Esophagus mucosa (tissue), 1 donor: ENCODE measurements at places on chromosomes 1 and 21. TPM values are rescaled to one million over a fixed set of nuclear protein-coding genes. Genes with fewer than 3 reads are reported as not detected.

Gene NBPF4
- total RNA-seq: 0.08 TPM

- peak; percentile 0 for ATAC-seq
Measured at GRCh38 chr1:45686015-45686287, 382 bp downstream of the GPBP1L1 start.

Gene ELAVL4
- not detected for total RNA-seq

GRCh38 chr1:20373764-20374163 is 83.1 kb downstream of the VWA5B1 start:
- no peak for ATAC-seq

GRCh38 chr1:45945426-45945825 is 142.0 kb downstream of the MAST2 start:
- ATAC-seq: peak; percentile 84

Gene ALG6
- total RNA-seq: 12.3 TPM

- ATAC-seq: no peak
Measured at GRCh38 chr1:156033011-156033410, 12.3 kb upstream of the SSR2 start.

Gene POTED
- total RNA-seq: not detected

Gene RHBDL2
- total RNA-seq: 16.1 TPM

Gene PPM1J
- total RNA-seq: 2.1 TPM

Gene CALML6
- 0.20 TPM for total RNA-seq

Gene ARHGAP30
- 6.0 TPM for total RNA-seq

Gene PRRX1
- 2.9 TPM for total RNA-seq

DNA sequence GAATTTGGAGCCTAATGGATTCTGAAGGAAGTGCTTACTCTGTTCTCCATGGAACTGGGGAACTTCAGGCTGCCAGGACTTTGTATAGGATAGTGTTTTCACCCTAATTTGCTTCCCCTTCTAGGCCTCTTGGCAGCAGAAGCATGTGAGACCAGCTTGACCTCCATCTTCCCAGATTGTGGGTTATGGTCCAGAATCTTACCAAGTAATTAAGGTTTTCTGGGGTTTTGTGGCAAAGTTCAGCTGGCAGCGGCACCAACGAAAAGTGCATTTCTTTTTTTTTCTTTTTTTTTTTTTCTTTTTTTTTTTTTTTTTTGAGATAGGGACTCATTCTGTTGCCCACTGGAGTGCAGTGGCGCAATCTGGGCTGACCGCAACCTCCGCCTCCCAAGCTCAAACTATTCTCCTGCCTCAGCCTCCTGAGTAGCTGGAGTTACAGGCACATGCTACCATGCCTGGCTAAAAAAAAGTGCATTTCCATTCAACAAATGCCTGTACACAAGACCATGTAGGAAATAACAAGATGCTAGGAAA is 3.4 kb upstream of the BMP8A start:
- ATAC-seq: no peak

Gene MASP2
- not detected for total RNA-seq

Gene TGFBR3
- total RNA-seq: 10.4 TPM

Gene LMX1A
- 0.04 TPM for total RNA-seq

DNA sequence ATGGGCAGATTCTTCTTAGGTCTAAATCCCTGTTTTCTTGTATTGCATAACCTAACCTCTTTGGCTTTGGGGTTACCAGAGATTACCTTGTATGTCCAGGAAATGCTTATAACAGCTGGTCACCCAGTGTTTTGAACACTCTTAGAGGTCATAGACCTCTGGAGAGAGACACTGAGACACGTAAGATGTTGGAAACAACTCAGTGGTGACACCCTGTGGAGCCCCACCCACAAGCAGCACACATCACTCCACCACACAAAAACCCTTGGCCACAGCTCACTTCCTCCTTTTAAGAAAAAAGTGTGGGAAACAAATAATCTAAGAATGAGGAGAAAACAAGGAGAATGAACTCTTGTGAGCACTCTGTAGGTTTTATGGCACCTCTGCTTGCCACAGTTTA is 26.3 kb upstream of the CYP4B1 start:
- peak; percentile 78 for ATAC-seq

- ATAC-seq: no peak
Measured at GRCh38 chr1:178023181-178023618, 53.3 kb upstream of the SEC16B start.

GRCh38 chr1:221687836-221688487 is 53.9 kb downstream of the DUSP10 start:
- no peak for ATAC-seq

DNA sequence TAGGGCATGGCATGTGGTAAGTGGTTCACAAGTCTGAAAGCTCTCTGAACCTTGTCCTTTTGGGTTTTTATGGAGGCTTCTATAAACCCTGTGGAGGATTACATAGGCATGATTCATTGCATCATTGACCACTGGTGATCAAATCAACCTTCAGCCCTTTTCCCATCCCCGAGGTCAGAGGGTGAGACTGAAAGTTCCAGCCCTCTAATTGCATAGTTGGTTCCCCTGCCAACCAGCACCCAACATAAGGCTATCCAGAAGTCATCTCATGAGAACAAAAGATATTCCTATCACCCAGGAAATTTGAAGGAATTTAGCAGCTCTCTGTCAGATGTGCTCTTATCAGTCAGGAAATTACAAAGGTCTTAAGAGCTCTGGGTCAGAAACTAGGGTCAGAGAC is 89.5 kb upstream of the ARTN start:
- ATAC-seq: no peak

DNA sequence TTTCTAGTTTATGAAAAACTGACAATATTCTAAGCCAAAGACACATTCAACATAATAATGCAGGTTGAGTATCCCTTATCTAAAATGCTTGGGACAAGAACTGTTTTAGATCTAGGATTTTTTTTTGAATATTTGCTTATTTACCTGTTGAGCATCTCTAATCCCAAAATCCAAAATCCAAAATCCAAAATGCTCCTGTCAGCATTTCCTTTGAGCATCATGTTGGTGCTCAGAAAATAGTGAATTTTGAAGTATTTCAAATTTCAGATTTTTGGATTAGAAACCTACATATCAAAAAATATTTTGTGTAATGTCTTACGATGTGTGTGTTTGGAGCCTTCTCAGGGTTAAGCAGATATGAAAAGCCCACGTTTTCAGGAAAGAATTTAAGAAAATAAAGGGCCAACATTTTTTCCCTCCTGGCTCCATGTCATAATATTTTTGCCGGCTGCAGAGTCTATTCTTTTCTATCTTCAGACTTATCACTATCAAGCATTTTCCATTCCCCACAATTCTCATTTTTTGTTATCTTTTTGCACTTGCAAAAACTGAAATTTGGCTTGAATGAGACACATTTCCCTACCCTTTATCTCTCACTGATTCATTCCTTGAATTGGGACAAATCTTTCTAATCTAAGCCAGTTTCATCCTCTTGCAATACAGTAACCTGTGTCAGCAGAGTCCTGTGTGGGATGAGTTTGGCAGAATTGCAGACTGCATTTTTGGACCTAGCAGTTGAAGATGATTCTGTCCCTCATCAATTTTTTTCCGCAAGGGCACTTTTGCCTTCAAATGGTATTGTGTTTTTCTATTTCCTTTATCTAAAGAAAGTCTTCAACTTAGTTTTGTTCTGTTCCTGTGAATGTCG is 233.9 kb downstream of the DISC1 start:
- ATAC-seq: no peak

Gene FTCD
- 0.36 TPM for total RNA-seq

DNA sequence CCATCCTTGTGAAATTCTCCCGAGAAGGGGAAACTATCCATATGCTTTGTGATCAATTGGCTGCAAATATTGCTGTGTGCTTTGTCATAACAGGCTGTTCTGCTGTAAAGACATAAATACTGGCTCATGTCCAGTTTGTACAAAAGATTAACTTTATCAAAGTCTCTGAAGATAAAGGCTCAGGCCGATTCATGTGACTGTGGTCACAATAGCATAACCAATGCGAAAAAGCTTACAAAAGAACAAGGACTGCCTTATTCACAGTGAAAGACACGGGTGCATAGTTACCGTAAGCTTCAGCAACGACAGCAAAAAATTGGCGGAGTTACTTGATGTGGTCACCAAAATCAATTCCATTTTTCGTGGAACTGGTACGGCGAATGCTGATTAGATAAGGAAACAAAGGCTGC is 173.6 kb upstream of the CHRM3 start:
- ATAC-seq: no peak

DNA sequence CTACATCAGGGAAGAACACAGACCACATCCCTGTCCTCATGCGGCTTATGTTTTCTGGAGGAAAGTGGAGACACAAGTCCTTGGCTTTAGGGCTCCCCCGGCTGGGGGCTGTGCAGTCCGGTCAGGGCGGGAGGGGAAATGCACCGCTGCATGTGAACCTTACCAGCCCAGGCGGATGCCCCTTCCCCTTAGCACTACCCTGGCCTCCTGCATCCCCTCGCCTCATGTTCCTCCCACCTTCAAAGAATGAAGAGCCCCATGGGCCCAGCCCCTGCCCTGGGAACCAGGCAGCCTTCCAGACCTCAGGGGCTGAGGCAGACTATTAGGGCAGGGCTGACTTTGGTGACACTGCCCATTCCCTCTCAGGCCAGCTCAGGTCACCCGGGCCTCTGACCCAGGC is 45.5 kb downstream of the TNNT2 start:
- ATAC-seq: no peak

- ATAC-seq: no peak
Measured at GRCh38 chr1:162361349-162361748, 15.3 kb downstream of the SPATA46 start.

- ATAC-seq: peak; percentile 52
Measured at GRCh38 chr1:64572222-64572900, 102.4 kb downstream of the CACHD1 start.

DNA sequence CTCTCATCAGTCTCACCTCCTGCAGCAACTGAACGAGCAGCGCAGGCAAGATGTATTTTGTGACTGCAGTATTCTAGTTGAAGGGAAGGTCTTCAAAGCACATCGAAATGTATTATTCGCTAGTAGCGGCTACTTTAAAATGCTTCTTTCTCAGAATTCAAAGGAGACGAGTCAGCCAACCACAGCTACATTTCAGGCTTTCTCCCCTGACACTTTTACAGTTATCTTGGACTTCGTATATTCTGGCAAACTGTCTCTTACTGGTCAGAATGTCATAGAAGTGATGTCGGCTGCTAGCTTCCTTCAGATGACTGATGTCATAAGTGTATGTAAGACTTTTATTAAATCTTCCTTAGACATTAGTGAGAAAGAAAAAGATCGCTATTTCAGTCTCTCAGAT is 53.7 kb downstream of the ZBTB8A start:
- no peak for ATAC-seq

DNA sequence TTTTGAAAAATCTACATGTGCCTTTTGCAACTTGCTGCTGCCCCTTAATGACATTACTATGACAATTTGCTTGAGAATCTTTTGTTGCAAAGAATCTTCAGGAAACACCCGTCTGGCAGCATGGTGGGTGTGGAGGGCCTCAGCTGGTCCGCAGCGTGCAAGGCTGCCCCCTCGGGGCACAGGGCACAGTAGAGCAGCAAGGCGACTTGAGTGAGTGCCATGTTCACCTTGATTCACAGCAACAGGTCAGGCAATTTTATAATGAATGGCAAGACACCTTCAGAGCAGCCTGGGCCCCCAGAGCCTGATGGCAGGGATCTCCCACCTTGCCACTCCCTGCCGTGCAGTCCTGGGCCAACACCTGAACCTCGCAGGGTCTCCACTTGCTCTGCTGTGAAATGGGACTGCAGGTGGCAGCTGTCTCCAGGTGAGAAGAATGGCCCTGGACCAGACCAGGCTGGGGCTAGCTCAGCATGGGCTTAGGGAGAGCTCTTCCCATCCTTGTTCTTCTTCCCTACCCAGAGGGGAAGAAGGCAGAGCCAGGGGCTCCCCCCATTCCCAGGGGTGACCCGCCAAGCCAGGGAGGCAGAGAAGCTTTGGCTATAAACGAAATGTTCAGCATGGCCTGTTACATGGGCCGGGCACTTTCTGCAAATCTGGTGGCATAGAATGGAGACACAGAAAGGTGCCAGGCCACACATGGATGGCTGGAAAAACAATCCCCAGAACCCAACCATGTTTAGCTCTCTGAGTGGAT is 34.5 kb upstream of the ACTRT2 start:
- no peak for ATAC-seq

- ATAC-seq: no peak
Measured at GRCh38 chr1:231938711-231939110, 312.1 kb downstream of the DISC1 start.

Gene HIPK1
- total RNA-seq: 41.6 TPM

DNA sequence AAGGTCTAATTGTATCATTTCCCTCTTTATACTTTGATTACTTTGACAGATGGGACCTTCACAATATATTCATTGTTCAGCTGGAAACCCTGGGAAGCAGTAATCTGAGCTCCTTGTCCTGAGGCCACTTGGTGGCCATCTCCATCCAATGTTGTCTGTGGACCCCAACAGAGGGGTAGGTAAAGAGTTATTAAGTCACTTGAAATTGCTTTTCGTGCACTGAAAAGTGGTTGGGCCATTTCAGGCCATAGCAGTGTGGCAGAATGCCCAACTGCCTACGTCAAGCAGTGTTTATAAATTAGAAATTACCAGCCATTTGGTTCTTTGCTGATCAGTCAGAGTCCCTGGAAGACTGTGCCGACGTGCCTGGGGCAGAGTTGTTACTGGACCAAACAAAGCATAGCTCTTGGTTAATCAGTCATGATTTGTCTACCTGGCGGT is 308.3 kb upstream of the USP25 start:
- ATAC-seq: peak; percentile 57

Gene CFAP298
- total RNA-seq: 21.9 TPM

DNA sequence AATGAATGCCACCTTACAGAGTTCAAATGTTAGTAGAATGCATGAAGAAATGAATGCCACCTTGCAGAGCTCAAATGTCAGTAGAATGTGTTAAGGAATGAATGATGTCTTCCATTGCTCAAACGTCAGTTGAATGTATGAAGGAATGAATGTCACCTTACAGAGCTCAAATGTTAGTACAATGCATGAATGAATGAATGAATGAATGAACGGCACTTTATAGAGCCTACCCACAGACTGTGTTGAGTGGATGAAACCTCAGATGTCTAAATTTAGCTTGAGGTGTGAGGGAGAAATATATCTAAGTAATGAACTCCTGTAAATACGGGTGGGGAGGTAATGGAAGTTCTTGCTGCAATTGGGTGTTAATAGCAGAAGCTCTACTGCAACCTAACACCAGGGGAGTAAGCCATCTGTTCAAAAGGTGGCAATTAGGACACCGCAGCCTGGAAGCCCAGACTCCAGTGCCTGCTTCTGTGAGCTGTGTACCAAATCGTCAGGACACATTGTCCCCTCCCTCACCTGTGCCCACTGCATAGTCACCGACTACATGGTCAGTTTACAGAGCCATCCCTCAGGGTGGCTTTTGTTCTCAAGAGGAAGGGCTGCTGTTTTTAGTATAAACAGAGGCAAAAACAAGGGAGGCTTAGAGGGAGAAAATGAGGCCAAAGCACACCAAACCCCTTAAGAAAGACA is 26.7 kb downstream of the SUSD4 start:
- no peak for ATAC-seq

Gene DCST1
- total RNA-seq: 0.32 TPM

Gene ZNF683
- total RNA-seq: not detected

DNA sequence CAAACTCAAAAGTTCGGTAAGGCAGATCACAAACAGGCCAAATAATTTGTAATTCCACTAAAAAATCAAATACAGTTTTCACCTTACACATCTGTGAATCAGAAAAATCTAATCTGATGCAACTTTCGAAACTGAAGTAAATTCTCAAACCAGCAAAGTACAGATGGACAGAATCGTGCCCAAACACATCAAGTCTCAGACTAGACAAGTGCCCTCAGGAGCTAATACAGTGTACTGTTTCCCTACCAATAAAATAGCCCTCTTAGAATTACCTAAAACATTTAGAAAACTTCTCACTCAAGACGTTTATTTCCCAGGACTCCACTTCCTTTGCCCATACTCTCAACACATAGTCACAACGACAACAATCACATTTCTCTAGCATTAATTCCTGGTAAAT is 134.2 kb downstream of the SMYD2 start:
- peak; percentile 69 for ATAC-seq
